ENCODE measurements at places on chromosomes 1 and 21.

GRCh38 chr1:16012590-16013219, 5.1 kb downstream of the HSPB7 start:
- peak; percentile 55 for DNase-seq

- no peak for DNase-seq
Observed at GRCh38 chr21:28742527-28742926, 250.2 kb downstream of the LTN1 start.

- DNase-seq: no peak
Observed at GRCh38 chr1:148333875-148334338, 149.2 kb downstream of the PPIAL4G start.

DNA sequence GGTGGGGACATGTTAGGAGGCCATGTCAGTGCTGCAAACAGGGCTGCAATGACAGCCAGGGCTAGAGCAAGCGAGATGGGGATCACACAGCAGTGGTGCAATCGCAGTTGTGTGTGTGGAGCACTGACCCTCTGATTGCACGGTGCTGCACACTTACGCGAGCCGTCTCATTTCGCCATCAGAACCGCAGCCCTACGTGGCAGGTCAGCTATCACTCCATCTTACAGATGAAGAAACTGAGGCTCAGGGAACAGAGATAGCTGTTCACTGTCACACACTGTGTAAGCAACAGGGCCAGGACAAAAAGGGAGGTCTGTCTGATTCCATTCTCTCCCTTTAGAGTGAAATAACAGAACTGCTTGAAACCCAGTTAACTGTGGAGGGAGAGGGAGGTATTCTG, 104.8 kb upstream of the SLC45A1 start:
- no peak for DNase-seq

- DNase-seq: no peak
Observed at GRCh38 chr1:15618655-15619525, 1.6 kb downstream of the DDI2 start.

DNA sequence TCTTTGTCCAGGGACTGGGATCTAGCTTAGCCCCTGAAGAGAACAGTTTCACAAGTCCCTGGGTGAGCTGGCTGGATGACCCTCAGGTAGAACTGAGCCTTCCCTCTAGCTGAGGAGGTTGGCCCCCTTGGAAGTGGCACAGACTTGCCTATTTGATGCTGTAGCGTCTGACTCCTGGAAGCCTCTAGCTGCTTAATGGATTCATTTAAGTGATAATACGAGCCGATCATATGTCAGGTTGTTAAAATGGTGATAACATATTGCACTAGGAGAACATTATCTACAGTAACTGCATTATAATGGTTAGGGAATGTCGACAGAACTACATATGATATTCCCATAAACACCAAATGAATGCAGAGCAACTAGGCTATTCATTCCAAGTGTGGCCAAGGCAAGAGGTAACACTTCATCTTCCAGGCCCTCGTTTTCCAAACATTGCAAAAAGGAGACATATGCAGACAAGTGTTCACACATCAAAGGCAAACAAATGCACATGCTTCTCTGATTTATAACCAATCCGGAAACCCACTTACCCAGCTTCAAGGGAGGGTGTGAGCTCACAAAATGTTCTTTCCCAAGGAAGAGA, 340.1 kb upstream of the PLXNA2 start:
- DNase-seq: no peak

GRCh38 chr1:23582820-23583219, 23.5 kb upstream of the ID3 start:
- no peak for DNase-seq

DNA sequence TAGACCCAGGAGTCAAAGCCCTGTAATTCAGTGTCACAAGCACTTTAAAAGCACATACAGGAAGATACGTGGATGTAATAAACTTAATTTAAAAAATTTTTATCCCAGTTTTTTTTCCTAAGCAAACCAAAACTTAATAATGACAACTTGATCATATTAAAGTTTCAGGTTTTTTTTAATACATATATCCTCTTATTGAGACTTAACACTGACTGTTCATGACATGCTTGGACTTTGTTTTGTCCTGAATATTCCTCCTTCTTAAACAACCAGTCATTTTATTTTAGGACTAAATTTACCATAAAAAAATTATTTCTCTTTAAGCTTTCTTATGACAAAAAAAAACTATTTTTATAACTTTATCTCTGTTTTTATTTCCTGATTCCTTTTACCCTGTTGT, 64.1 kb downstream of the WDR4 start:
- no peak for DNase-seq

GRCh38 chr1:240526312-240526711, 85.6 kb downstream of the GREM2 start:
- DNase-seq: no peak

- DNase-seq: no peak
Observed at GRCh38 chr1:200411406-200412257, 1.8 kb upstream of the ZNF281 start.

DNA sequence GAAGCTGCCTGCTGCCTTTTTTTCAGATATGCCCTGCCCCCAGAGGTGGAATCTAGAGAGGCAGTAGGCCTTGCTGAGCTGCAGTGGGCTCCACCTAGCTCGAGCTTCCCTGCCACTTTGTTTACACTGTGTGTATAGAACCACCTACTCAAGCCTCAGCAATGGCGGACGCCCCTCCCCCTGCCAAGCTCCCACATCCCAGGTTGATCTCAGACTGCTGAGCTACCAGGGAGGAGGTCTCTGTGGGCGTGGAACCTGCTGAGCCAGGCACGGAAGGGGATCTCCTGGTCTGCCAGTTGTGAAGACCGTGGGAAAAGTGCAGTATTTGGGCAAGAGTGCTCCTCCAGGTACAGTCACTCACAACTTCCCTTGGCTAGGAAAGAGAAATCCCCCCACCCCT, 65.1 kb downstream of the MSH4 start:
- DNase-seq: no peak

- DNase-seq: no peak
Observed at GRCh38 chr1:30818568-30819243, 61.1 kb upstream of the LAPTM5 start.
